ENCODE measurements at places on chromosomes 6 and 20.

DNA sequence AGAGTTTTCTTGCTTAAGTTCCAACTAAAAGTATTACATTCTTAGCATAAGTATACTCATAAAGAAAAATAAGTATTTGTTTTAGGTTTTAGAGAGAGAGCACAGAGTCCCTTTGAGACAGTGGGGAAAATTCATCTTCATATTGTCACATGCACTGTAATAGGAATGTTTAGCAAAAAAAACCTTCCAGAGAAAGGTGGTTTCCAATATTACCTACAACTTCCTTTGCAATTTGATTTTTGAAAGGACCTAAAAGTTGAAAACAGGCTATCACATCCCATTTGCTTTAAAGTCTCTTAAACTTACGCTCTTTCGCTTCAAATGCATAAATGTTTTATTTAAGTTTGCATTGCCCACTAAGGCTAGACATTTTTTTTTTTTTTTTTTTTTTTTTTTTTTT lies 86.4 kb downstream of the OPRM1 start:
- DNase-seq = no peak

DNA sequence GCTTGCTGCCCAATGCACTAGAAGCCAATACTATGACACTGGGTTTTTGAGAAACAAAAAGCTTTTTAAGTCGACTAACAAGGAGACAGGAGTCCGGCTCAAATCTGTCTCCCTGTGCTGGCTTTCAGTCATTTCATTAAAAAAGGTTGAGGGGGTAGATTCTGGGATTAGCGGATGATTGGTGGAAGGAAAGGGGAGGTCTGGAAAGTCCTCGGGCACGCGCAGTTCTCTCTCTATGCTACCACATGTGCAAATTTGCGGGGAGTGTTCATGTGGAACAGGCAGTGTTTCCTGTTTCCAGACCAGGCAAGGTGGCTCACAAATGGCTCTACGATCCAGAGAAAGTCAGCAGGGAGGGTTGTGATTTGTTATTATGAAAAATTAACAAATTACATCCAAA lies 89.1 kb upstream of the TOX2 start:
- DNase-seq = no peak

- DNase-seq = no peak
Measured at GRCh38 chr6:158837684-158838625, 18.8 kb upstream of the EZR start.

GRCh38 chr6:50198245-50198644 lies 148.5 kb upstream of the DEFB112 start:
- DNase-seq = peak; percentile 10

DNA sequence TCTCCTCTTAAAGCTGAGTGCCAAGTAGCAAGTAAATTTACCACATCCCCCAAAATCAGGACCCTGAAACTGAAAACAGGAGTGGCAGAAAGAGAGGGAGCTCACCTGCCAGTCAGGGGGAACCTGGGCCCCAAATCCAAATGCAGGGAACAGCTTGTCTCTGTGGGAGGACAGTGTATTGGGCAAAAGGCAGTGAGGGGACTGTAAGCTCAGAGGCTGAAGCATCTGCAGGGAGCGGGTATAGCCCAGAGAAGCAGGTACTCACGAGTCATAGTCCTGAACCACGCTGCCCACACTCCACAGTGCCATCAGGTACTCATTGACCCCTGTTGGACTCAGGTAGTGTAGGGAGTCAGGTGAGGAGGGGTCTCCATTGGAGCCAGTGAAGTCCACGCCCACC lies 15.0 kb downstream of the SPAG4 start:
- DNase-seq = no peak

- no peak for DNase-seq
Measured at GRCh38 chr6:110738899-110739365, 76.3 kb downstream of the CDK19 start.

- no peak for DNase-seq
Measured at GRCh38 chr6:113065611-113066010, 718.5 kb downstream of the RFPL4B start.

Data from WTC11 (cell line).